Stimulated activated CD4-positive, alpha-beta T cell treated with anti-CD3 and anti-CD28 coated beads, Interleukin-1b, Interleukin-23, amount 100 ng/mL, for 1 hour (primary cell): ENCODE measurements at places on chromosomes 3 and 15.

DNA sequence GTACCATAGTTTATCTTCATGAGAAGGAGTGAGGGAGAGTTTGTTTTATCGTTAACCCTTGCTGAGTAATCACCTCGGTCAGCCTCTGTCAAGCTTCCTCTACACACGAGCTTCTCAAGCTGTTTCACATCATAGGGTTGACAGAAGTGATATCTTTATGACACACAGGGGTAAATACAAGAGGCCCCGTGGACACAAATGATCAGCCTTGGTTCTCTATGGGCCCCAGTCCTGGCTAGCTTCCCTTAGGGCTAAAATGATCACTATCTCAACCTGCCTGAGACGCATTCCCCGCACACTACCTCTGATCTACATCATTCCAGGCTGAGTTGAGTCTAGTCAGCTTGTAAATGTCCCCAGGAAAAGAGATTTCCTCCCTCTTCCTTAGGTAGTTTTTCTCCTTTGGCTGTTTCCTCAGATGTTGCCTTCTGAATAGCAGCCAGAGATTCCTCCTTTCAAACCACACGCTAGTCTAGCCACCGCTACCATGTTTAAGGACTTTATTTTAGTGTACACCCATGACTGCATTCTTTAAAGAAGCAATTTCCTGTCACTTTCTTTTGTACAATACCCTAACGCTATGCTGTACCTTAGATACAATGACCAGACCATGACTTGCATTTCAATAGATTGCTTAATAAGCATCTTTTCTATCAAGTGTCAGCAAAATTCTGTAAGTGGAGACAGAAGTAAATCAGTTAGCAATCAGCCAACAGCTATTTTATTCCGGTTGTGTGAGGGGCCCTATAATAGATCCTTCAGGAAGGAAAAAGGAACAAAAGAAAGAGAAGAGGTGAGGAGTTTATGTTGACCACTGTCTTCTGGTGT lies 35.1 kb upstream of the PPARG start:
- DNase-seq: no peak

GRCh38 chr3:30655187-30655812 lies 48.9 kb downstream of the TGFBR2 start:
- no peak for DNase-seq

DNA sequence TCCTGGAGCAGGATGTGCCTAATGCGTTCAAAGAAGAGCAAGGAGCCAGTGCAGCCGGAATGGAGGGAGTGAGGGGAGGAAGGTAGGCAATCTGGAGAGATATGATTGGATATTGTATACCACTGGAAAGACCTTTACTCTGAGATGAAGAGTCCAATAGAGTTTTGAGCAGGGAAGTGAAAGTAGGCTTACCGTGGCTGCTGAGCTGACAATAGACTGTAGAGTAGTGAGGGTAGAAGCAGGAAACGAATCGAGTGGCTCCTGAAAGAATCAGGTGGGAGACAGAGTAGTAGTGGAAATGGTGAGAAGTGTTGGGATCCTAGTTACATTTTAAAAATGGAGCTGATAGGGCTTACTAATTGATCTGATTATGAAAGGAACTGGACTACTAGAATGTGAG lies 51.8 kb upstream of the NUDT16 start:
- DNase-seq: no peak

DNA sequence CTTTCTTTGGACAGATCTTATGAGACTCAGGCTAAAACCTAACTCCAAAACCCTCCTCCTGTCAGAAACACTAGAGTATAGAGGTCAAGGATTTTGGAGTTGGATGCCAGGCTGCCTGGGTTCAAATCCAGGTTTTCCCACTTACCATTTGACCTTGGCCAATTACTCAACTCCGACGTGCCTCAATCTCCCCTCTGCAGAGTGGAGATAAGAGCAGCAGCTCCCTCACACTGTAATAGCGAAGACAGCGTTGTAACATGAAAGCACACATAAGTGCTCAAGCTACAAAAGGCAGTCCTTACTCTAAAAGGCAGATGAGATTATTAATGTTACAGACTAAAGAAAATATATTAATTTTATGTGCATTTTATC lies 90.1 kb downstream of the IGF2BP2 start:
- DNase-seq: no peak

DNA sequence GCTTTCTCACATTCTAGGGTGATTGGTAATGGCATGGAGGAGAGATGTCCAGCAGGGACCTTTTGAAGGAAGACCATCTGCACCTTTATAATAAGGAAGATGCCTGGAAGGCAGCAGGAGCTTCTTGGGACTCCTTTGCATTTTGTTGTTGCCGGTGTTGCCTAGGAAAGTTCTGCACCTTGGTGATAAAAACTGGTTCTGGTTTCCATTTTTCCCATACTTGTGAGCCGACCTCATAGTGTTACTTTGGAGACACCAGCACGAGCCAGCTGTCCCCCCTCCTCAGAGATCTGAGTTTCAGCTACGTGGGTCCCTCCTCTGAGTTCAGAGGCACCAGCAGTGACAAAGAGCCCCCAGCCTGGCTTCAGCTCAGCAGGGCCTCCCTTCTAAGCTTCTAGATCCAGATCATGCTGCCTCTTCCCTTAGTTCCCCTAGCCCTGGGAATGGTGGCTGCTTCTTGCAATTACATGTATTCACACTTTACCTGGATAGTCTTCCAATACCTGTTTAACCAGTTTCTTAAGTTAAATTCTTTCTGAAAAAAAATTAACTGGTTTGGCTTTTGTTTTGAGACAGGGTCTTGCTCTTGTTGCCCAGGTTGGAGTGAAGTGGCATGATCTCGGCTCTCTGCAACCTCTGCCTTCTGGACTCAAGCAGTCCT lies 18.0 kb upstream of the FSTL1 start:
- DNase-seq: no peak

GRCh38 chr3:113084777-113085176 lies 94.0 kb downstream of the GTPBP8 start:
- DNase-seq: no peak

- DNase-seq: no peak
These were observed 148.8 kb upstream of the NDN start for GRCh38 chr15:23835953-23836352.

- DNase-seq: no peak
These were observed 8.0 kb upstream of the AP2M1 start for GRCh38 chr3:184166671-184167070.

DNA sequence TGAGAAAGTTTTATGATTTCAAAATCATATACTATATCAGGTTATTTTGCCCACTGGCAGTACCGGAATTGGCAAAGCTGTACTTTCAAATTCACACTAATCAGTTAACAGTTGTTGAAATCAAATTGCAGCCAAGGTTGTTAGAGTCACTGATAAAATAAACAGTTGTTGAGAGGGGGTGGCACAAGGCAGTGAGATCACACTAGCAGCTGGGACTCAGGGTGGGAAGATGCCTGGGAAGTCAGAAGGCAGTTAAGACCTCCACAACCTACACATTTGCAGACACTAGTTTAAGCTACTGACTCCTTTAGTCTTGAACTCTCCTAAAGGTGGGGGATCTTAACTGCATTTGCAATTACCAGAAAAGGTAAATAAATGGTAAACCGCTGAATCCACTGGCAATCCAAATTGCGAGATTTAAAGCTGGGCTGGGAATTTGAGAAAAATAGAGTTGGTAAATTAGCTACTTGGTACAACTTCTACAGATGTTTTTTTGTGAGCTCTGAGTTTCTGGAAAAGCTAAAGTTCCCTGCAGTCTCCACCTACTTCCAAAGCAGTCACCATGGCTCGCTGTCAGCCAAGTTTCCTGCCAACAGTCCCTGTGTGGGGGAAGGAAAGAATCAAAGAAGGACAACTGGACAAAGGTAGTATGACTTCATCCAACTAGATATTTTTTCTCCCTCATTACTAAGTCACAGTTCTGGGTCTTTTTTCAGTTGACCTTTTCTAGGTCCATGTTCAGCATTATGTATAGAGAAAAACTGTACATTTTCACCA lies 105.7 kb downstream of the ZNF385D start:
- DNase-seq: no peak

DNA sequence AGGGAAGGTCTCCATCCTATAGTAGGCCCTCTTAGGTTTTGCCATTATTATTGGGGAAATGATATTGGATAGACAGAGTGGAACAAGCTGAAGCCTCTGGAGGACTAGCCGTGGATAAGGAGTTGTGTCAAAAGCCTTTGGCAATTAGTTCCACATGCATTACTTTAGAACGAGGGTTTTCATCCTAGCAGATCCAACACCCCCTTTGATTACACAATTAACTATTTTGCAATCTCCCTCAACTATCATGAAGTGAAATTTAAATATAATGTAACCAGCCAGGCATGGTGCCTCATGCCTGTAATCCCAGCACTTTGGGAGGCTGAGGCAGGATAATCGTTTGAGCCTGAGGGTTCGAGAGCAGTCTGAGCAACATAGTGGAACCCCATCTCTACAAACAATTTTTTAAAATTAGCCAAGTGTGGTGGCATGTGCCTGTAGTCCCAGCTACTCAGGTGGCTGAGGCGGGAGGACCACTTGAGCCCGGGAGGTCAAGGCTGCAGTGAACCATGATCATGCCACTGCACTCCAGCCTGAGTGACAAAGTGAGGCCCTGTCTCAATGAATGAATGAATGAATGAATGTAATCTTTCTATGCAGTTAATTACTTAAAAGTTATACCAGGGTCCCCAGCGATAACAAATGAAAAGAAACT lies 56.8 kb downstream of the PXYLP1 start:
- no peak for DNase-seq

DNA sequence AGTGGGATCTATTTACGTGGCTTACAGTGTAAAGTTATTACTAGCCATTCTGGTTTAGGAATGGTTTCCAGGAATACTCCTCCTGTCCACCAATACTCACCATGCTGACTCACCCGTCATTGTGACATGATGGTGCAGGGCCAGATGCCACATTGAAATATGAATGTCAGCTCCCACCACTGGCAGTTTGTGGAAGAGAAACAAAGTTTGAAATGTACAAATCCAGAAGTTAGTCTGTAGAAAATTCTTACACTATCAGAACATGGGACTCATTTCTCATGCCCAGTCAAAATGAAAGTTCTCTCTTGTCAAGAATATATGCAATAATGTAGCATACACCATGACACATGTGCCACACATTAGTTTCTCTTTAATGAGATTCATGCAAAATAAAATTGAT lies 14.4 kb upstream of the TSPAN3 start:
- no peak for DNase-seq

DNA sequence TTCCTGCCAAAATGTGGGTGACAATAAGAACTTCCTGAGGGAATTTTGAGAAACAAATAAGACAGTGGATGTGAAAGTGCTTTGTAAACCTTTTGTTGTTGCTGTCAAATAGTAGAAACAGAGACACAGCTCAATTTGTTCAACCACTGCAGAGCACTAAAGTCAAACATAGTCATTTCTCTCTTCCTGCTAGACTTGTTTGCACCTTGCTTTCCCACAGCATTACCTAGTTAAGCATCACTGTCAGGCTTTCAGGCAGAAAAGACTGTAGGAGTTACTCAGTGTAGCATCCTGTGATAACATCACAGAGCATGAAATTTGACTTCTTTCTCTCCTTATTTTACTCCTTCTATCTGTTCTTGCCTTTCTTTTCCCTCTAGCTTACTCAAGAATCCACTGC lies 27.1 kb downstream of the SLC12A1 start:
- no peak for DNase-seq

GRCh38 chr15:96126859-96127258 lies 203.6 kb upstream of the NR2F2 start:
- no peak for DNase-seq

DNA sequence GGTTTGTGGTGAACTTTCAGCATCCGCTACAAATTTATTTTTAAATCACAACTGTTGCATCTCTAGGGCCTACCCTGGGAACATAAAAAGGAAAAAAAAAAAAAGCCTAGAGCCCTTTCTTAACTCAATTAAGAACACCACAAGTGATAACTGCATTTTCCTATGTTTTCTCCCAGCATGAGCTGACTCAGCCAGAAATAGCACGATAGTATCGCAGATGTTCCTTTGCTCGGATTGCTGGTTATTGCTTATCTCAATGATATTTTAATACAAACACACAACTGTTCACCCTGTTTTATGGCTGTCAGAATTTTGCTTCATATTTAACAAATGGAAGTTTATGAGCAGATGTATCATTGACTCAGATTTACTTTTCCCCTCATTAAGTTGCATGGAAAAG lies 251.8 kb upstream of the SUCLG2 start:
- no peak for DNase-seq

DNA sequence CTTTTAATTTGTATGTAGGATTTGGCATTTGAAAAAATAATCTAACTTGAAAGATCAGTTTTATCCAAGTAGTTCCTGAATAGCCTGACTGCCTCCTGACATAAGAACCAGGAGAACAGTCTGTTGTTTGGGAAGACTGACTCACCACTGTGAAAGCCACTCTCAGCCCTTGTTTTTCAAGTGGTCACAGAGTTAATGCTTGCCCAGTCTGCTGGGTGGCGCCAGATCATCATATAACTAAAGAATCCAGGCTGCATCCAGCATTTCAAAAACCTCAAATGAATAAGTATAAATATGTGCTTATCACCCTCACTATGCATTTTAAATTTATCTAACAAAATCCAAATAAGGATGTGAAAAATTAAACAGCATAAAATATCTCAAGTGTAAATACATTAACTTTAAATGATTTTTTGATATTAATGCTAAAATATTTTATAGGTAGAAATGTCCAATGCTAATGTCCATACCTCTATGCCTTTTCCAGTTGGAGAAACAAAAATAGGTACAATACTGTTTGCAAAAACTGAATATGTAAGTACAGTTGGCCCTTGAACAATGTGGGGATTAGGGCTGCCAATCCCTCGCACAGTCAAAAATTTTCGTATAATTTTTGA lies 26.9 kb upstream of the ZBBX start:
- no peak for DNase-seq

GRCh38 chr3:117706037-117706436 lies 996.5 kb downstream of the TUSC7 start:
- no peak for DNase-seq

GRCh38 chr3:61158667-61159066 lies 92.6 kb downstream of the FHIT start:
- no peak for DNase-seq

- no peak for DNase-seq
These were observed 372.1 kb downstream of the MAGI1 start for GRCh38 chr3:65666448-65667091.

DNA sequence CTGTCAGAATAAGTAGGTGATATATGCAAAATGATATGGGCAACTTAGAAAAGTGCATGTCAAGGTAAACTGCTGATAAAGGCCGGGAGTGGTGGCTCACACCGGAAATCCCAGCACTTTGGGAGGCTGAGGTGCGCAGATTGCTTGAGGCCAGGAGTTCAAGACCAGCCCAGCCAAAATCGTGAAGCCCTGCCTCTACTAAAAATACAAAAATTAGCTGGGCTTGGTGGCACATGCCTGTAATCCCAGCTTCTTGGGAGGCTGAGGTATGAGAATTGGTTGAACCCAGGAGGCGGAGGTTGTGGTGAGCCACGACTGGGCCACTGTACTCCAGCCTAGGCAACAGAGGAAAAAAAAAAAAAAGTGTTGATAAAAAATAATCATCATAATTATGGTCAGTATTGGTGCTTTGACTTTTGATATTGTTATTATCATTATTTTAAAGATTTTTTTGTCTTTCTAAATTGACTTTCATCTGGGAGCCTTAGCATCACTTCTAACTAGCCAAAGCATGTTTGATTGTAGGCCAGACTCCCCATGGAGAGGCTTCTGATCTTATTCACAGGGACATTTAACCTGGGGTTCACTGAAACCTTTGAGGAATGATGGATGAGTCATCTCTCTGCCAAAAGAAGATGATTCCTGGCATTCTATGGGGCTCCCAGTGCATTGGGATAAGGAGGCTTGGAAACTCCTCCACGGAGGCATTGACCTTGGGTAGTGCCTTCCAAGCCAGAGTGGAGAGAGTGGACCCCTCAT lies 5.6 kb downstream of the ZBTB38 start:
- DNase-seq: no peak

GRCh38 chr15:68232449-68232848 lies 2.9 kb upstream of the CLN6 start:
- no peak for DNase-seq

GRCh38 chr3:138718849-138719248 lies 110.3 kb downstream of the FAIM start:
- DNase-seq: no peak
